ENCODE measurements at places on chromosomes 1 and 21.

DNA sequence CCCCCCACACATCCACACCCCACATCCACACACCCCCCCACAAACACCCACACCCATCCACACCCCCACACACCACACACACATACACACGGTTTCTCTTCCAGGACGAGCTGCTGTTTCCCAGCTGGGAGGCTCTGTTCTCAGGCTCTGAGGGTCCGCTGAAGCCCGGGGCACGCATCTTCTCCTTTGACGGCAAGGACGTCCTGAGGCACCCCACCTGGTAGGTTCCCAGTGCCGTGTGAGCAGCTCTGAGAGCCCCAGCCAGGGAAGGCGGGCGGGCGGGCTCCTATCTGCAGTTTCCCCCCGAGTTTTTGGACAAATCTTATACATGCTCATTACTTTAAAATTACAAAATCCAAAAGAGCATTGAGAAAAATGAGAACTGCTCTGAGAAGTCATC is 31.2 kb downstream of the SLC19A1 start:
- DNase-seq, result no peak

GRCh38 chr1:65264197-65264929 is 45.0 kb upstream of the DNAJC6 start:
- peak; percentile 63 for DNase-seq

GRCh38 chr21:31289702-31290101 is 54.4 kb downstream of the TIAM1 start:
- no peak for DNase-seq

GRCh38 chr1:16976966-16977365 is 3.5 kb downstream of the MFAP2 start:
- DNase-seq, result no peak

DNA sequence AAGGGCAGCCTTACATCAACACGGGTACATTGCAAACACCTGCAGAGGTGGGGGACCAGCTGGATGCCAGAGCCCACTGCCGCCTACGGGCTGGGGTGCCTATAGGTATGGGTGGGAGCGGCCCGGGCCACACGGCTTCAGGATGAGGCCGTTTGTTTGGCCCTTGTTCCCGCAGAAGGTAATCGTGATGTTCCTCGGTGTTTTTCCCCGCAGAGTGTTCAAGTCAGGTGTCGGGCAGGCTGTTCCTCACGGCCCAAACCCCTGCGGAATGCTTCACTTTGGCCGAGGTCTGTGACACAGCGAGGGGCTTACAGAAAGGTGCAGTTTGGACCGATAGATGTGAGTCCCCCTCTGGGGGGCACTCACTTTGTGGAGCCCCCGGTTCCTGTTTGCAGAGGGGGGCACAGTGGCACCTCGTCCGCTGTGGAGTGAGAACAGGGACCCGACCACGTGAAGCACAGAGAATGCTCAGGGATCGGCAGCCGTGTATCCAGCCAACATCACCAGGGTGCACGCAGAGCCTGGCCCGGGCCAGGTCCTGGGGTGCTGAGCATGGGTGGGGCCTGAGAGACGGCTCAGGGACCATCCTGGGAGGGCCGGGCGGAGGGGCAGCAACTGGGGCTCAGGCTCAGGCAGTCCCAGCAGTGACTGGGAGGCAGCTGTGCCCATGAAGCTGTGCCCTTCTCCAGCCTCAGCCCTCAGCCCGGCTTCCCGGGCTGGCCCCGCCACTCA is 453 bp upstream of the TTLL10 start:
- DNase-seq, result no peak
